ENCODE measurements at places on chromosomes 1 and 21.

DNA sequence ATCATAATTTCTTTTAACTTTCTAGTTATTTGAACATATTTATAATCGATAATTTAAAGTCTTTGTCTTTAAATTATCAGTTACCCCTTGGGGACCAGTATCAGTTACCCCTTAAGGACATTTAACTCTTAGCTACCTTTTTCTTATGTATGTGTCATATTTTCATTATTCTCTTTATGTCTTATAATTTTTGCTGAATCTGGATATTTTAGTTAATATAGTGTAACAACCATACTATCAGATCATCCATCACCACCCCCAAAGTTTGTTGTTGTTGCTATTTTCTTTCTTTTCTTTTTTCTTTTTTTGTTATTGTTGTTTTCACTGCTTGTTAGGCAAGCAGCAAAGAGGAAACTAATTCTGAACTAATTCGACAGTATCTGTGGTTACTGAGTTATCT is 57.0 kb upstream of the TNFSF18 start:
- no peaks in the 10 kb centered on the region for H3K27me3 ChIP-seq
- H3K27ac ChIP-seq: no peak overlapping the region
- H3K4me3 ChIP-seq: no peak overlapping the region
- H3K4me1 ChIP-seq: no peaks in the 10 kb centered on the region

- no peak overlapping the region for H3K4me3 ChIP-seq
- no peak for DNase-seq
- no peaks in the 10 kb centered on the region for H3K27me3 ChIP-seq
- H3K27ac ChIP-seq: no peak overlapping the region
- H3K4me1 ChIP-seq: peaks cover 7% of the 10 kb centered on the region
These were observed 31.3 kb downstream of the NEK7 start for GRCh38 chr1:198187973-198188588.

- no peak for DNase-seq
- peaks cover 2% of the 10 kb centered on the region for H3K27me3 ChIP-seq
- no peaks in the 10 kb centered on the region for H3K36me3 ChIP-seq
- H3K27ac ChIP-seq: no peak overlapping the region
These were observed 3.3 kb upstream of the COL8A2 start for GRCh38 chr1:36128126-36128904.

GRCh38 chr1:151720554-151720953 is 768 bp upstream of the RIIAD1 start:
- H3K4me1 ChIP-seq: peaks cover 7% of the 10 kb centered on the region
- peak overlapping the region; percentile 61 for H3K4me3 ChIP-seq
- peaks cover 10% of the 10 kb centered on the region for H3K27me3 ChIP-seq
- DNase-seq: no peak
- H3K27ac ChIP-seq: peak overlapping the region; percentile 65

- no peaks in the 10 kb centered on the region for H3K36me3 ChIP-seq
- no peaks in the 10 kb centered on the region for H3K4me1 ChIP-seq
- H3K27me3 ChIP-seq: no peaks in the 10 kb centered on the region
- H3K4me3 ChIP-seq: no peak overlapping the region
- DNase-seq: no peak
- no peak overlapping the region for H3K27ac ChIP-seq
These were observed 23.1 kb upstream of the SMAP2 start for GRCh38 chr1:40350391-40350790.

- peak overlapping the region; percentile 97 for H3K27ac ChIP-seq
- no peak for DNase-seq
- H3K27me3 ChIP-seq: no peaks in the 10 kb centered on the region
- no peaks in the 10 kb centered on the region for H3K36me3 ChIP-seq
These were observed 889 bp upstream of the TXLNA start for GRCh38 chr1:32178380-32179192.

- H3K27me3 ChIP-seq: peaks cover 9% of the 10 kb centered on the region
- no peak for DNase-seq
- no peaks in the 10 kb centered on the region for H3K36me3 ChIP-seq
These were observed 207.2 kb downstream of the ATG4C start for GRCh38 chr1:62991152-62991551.

DNA sequence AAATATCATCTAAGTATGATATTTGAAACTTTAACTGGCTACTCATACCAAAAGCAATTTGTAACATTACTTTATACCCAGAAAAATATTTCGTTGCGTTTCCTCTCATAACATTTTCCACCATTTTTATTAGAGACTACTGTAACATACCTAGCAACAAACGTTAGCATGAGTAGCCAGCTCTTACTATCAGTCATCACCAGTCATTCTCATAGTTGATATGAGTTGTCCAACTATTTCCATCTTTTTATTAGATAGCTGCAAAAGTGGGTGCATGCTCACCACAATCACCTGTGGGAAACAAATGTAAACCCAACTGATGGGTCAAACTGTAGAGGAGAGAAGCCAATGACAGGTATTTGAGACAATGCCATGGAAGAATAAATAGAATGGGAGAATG is 114.6 kb downstream of the AKT3 start:
- H3K27me3 ChIP-seq: no peaks in the 10 kb centered on the region
- no peak overlapping the region for H3K4me3 ChIP-seq
- H3K27ac ChIP-seq: no peak overlapping the region
- DNase-seq: no peak
- H3K36me3 ChIP-seq: no peaks in the 10 kb centered on the region
- no peaks in the 10 kb centered on the region for H3K4me1 ChIP-seq

DNA sequence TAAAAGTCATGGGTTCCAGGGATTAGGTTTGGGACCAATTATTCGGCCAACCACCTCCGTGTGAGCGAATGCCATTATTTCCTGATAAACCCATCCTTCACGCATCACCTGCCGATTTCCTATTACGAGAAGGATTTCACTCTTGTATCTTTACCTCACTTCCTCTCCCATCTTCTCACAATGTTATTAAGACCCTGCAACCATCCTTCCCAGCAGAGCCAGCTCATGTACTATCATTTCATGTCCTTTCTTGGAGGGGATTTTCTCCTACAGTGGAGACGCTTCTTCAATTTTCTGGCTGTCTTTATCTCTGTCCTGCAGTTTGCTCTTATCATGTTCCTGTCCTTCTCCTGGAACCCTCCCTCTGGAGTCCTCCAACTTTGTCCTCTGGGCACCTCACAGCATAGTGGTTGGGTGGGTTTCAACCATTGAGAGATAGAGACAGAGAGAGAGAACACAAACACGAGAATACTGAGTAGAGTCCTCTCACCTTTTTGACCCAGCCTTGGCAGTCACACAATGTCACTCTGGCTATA is 192.2 kb downstream of the DYRK1A start:
- no peak for DNase-seq
- no peaks in the 10 kb centered on the region for H3K27me3 ChIP-seq
- H3K4me1 ChIP-seq: no peaks in the 10 kb centered on the region
- H3K27ac ChIP-seq: no peak overlapping the region
- no peaks in the 10 kb centered on the region for H3K36me3 ChIP-seq
- no peak overlapping the region for H3K4me3 ChIP-seq

- H3K4me3 ChIP-seq: no peak overlapping the region
- H3K4me1 ChIP-seq: no peaks in the 10 kb centered on the region
- no peak overlapping the region for H3K27ac ChIP-seq
- H3K27me3 ChIP-seq: no peaks in the 10 kb centered on the region
These were observed 31.4 kb downstream of the TMEM53 start for GRCh38 chr1:44642925-44643324.

GRCh38 chr1:162992945-162993344 is 76.2 kb upstream of the RGS4 start:
- H3K27ac ChIP-seq: no peak overlapping the region
- H3K4me1 ChIP-seq: no peaks in the 10 kb centered on the region
- H3K27me3 ChIP-seq: no peaks in the 10 kb centered on the region
- H3K36me3 ChIP-seq: no peaks in the 10 kb centered on the region
- DNase-seq: no peak

DNA sequence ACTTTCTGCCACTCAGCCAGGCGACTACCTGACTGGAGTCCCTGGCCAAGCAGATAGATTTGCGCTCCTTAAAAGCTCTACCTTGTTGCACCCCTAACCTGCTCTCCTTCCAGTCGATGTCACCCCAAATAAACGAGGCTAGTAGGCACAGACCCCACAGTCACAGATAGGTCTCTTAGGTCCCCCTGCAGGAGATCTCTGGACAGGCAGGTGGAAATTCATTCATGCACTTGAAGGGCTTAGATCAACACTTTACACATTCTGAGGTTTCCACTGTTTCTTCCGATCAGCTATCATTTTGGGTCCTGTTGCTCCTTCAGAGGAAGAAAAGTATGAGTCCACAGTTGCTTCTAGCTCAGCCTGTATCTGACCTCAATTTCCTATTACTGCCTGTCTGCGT is 272.6 kb upstream of the FMN2 start:
- H3K27ac ChIP-seq: no peak overlapping the region
- H3K27me3 ChIP-seq: no peaks in the 10 kb centered on the region
- H3K4me1 ChIP-seq: no peaks in the 10 kb centered on the region
- DNase-seq: no peak
- no peaks in the 10 kb centered on the region for H3K36me3 ChIP-seq

DNA sequence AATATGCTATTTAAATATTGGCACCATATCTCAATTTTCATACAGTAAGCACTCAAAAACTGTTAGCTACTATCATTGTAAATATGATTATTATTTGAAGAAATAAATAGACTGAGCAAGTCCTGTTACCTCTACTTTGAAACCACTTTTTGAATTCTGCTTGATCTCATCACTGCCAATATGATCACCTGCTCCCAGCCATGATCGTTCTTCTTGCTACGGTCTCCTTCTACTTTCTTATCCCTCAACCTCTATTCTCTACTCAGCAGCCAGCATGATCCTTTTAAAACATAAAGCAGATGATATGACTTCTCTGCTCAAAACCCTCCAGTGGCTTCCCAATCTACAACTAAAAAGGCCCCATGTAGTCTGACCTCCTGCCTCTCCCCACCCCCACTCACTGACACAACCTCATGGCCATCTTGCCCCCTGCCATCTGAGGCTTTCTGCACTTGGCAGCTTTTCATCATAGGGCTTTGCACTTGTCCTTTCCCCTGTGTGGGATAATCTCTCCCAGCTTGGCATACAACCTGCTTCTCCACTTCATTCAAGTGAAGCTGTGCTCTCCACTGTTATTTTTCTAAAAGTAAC is 27.2 kb downstream of the CD34 start:
- no peaks in the 10 kb centered on the region for H3K27me3 ChIP-seq
- no peak overlapping the region for H3K27ac ChIP-seq
- no peak for DNase-seq
- no peaks in the 10 kb centered on the region for H3K36me3 ChIP-seq
- H3K4me1 ChIP-seq: no peaks in the 10 kb centered on the region

DNA sequence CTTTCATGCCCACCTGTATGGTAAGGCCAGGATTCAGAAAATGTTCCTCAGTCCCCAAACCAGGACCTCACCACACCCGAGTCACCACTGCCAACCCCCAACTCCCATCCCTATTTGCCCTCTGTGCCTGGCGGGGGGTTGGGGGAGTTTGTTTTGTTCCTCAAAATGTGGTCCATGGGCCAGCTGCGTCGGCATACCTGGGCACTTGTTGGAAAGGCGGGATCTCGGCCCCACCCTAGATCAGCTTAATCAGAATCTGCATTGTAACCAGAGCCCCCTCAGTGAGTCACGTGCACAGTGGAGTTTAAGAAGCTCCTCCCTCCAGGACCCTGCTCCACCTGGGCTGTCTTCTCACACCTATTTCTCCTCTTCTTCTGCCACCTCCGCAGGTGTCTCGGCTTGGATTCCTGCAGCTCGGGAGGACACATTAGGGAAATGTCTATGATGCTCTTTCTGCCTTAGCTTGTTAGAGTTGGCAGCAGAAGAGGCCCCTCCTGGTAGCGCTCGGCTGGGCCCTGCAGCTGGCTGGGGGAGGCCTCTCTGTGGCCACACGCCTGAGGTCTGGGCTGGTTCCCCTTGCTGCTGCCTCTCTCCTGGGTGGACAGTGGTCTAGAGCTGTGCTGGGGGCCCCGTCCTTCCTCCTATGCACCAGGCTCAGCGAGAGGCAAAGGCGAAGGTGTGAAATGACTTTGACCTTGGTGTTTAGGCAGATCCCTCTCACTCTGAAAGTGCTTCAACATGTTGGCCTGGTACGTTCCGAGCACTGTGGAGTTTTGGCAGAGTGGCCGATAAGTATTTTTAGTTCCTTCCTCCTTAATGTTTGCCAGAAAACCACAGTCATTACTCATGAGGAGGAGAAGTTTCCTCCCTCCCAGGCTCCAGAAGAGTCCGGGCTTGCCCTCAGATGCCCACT is 41.8 kb upstream of the CAMTA1 start:
- H3K27ac ChIP-seq: no peak overlapping the region
- H3K4me1 ChIP-seq: no peaks in the 10 kb centered on the region
- H3K27me3 ChIP-seq: no peaks in the 10 kb centered on the region
- no peak for DNase-seq
- H3K36me3 ChIP-seq: no peaks in the 10 kb centered on the region
- H3K4me3 ChIP-seq: no peak overlapping the region

DNA sequence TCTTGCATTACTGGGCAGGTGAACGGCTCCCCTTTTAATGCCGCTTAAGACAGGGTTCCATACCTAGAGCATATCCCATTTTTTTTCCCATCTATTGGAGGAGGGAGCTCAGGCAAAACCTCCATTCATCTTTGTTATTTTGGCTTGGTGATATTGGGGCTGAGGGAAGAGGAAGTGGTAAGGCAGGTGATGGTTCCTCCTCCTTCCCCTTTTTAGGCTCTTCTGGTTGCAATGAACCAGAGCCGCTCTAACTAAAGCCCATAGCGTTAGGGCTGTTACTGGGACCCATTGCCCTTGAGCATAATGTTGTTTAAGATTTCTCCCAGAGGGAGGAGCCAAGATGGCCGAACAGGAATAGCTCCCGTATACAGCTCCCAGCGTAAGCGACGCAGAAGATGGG is 21.1 kb downstream of the PYHIN1 start:
- DNase-seq: no peak
- H3K27ac ChIP-seq: no peak overlapping the region
- H3K27me3 ChIP-seq: no peaks in the 10 kb centered on the region
- no peaks in the 10 kb centered on the region for H3K4me1 ChIP-seq
- no peaks in the 10 kb centered on the region for H3K36me3 ChIP-seq
- H3K4me3 ChIP-seq: no peak overlapping the region

DNA sequence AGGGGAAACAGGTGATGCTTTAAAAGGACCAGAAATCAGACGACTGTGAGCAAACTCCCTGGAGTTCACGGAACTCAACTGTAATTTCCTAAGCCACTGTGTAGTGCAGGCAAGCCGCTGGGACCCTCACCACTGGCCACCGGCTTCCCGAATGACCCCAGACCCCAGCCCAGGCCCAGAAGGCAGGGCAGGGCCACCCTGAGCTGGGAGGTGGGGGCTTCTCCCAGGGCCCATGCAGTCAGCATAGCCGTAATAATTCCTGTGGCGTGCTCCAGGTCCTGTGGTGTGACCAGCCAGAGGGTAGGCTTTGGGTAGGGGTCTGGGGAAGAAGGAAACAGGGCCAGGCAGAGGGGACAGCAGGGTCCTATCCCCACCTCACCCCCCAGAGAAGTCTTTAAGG is 3.5 kb upstream of the ARF1 start:
- H3K36me3 ChIP-seq: peaks cover 6% of the 10 kb centered on the region
- H3K4me3 ChIP-seq: no peak overlapping the region
- H3K27ac ChIP-seq: no peak overlapping the region
- H3K27me3 ChIP-seq: no peaks in the 10 kb centered on the region
- no peak for DNase-seq

GRCh38 chr1:51526248-51526647 is 7.2 kb upstream of the EPS15 start:
- H3K27ac ChIP-seq: no peak overlapping the region
- no peaks in the 10 kb centered on the region for H3K4me1 ChIP-seq
- H3K27me3 ChIP-seq: no peaks in the 10 kb centered on the region
- no peak overlapping the region for H3K4me3 ChIP-seq

- H3K4me1 ChIP-seq: no peaks in the 10 kb centered on the region
- H3K27me3 ChIP-seq: 0 out of 2 replicates have a peak, but pooled peaks cover 1% of the 10 kb centered on the region
- no peak overlapping the region for H3K4me3 ChIP-seq
- no peaks in the 10 kb centered on the region for H3K36me3 ChIP-seq
- no peak overlapping the region for H3K27ac ChIP-seq
These were observed 132.3 kb upstream of the CSF3R start for GRCh38 chr1:36614991-36615390.
